Activated T-cell treated with anti-CD3 and anti-CD28 coated beads, Interleukin-2, amount 50 U/mL, for 72 hours (primary cell): ENCODE measurements at places on chromosomes 4 and X. TPM values are rescaled to one million over a fixed set of nuclear protein-coding genes. Genes with fewer than 3 reads are reported as not detected.
A peak's percentile ranks its signal among the peaks of the same experiment; 100 is the strongest.

Gene DCUN1D4
- 46.7 TPM for total RNA-seq

Gene TLR8
- total RNA-seq, result not detected

- H3K27me3 ChIP-seq, result no peaks in the 10 kb centered on the region
- H3K4me1 ChIP-seq, result peaks cover 18% of the 10 kb centered on the region
- no peak for DNase-seq
- no peak overlapping the region for H3K27ac ChIP-seq
- no peaks in the 10 kb centered on the region for H3K36me3 ChIP-seq
Measured at GRCh38 chr4:69830560-69831269, 29.2 kb downstream of the SULT1E1 start.

- no peak for DNase-seq
- H3K36me3 ChIP-seq, result no peaks in the 10 kb centered on the region
- H3K4me1 ChIP-seq, result peaks cover 16% of the 10 kb centered on the region
- H3K27ac ChIP-seq, result no peak overlapping the region
Measured at GRCh38 chrX:120301960-120302359, 9.3 kb downstream of the TMEM255A start.

DNA sequence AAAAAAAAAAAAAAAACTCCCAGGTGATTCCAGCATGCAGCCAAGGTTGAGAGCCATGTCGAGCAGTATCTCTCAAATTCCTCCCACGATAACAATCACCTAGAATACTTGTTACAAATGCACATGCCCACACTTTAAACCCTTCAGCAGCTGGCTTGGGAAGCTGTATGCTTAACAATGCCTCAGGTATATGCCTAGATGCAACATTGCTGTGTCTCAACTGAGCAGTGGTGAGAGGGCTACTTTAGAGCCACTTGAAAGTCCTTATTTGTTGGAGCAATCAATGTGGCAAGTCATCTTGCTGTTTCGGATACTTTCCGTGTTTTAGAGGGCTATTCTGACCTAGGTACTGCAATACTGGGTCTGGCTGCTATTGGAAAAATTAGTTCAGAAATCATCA lies 487.4 kb downstream of the INPP4B start:
- H3K27ac ChIP-seq, result peak overlapping the region; percentile 64
- peak overlapping the region; percentile 51 for H3K4me3 ChIP-seq
- H3K36me3 ChIP-seq, result peaks cover 14% of the 10 kb centered on the region
- peaks cover 95% of the 10 kb centered on the region for H3K4me1 ChIP-seq

DNA sequence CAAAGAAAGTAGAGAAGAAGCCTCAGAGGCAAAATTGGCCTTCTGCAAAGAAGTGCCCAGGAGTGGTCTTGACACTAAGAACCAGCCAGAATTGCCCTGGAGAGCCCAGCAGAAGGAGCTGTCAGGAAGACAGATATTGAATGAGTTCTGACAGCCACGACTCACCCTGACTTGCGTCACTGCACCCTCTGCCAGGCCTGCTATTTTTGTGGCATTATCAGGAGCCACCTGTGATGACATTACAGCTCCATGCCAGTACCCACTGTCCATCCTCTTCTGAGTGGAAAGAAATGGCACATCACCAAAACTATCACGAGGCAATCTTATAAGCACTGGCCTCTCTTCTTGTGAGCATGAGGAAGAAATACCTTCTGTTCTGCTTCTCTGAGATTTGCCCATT lies 67.7 kb downstream of the SMIM20 start:
- H3K4me3 ChIP-seq, result no peak overlapping the region
- peaks cover 24% of the 10 kb centered on the region for H3K27me3 ChIP-seq
- DNase-seq, result no peak
- H3K36me3 ChIP-seq, result no peaks in the 10 kb centered on the region

DNA sequence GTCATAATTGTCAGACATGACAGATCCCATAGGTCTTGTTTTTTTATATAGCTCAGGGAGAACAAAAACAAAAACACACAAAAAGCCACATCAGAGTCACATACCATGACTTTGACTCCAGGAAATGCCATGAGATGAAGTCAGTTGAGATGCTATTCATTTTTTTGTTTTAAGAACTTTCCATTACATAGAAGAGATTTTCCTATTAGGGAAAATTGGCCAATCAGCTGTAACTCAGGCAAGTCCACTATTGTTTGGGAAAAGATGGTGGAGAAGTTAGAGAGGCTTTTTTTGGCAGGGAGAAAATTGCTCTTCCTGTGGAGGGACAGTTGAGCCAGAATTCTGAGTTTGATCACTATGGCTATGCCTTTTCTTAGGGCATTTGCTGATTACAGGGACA lies 72.6 kb downstream of the SMARCA5 start:
- no peak overlapping the region for H3K27ac ChIP-seq
- H3K4me1 ChIP-seq, result no peaks in the 10 kb centered on the region
- H3K36me3 ChIP-seq, result peaks cover 5% of the 10 kb centered on the region
- no peak overlapping the region for H3K4me3 ChIP-seq
- no peak for DNase-seq
- H3K27me3 ChIP-seq, result no peaks in the 10 kb centered on the region

GRCh38 chr4:2714061-2714770 lies 41.9 kb downstream of the TNIP2 start:
- DNase-seq, result peak; percentile 27
- H3K4me1 ChIP-seq, result peaks cover 27% of the 10 kb centered on the region
- H3K4me3 ChIP-seq, result peak overlapping the region; percentile 35
- H3K27me3 ChIP-seq, result no peaks in the 10 kb centered on the region

GRCh38 chr4:6578221-6578620 lies 3.2 kb downstream of the MAN2B2 start:
- DNase-seq, result no peak
- H3K36me3 ChIP-seq, result peaks cover 17% of the 10 kb centered on the region
- no peaks in the 10 kb centered on the region for H3K27me3 ChIP-seq
- H3K27ac ChIP-seq, result no peak overlapping the region

DNA sequence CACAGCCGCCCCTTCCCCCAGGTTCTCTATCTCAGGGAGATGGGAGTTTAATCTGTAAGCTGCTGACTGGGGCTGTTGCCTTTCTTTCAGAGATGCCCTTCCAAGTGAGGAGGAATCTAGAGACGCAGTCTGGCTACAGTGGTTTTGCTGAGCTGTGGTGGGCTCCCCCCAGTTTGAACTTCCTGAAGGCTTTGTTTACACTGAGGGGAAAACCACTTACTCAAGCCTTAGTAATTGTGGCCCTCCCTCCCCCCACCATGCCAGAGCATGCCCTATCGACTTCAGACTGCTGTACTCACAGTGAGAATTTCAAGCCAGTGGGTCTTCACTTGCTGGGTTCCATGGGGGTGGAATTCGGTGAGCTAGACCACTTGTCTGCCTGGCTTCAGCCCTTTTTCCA lies 131.3 kb downstream of the FAAH2 start:
- no peaks in the 10 kb centered on the region for H3K4me1 ChIP-seq
- no peaks in the 10 kb centered on the region for H3K27me3 ChIP-seq
- peaks cover 6% of the 10 kb centered on the region for H3K36me3 ChIP-seq
- H3K4me3 ChIP-seq, result no peak overlapping the region
- DNase-seq, result peak; percentile 1
- H3K27ac ChIP-seq, result no peak overlapping the region

DNA sequence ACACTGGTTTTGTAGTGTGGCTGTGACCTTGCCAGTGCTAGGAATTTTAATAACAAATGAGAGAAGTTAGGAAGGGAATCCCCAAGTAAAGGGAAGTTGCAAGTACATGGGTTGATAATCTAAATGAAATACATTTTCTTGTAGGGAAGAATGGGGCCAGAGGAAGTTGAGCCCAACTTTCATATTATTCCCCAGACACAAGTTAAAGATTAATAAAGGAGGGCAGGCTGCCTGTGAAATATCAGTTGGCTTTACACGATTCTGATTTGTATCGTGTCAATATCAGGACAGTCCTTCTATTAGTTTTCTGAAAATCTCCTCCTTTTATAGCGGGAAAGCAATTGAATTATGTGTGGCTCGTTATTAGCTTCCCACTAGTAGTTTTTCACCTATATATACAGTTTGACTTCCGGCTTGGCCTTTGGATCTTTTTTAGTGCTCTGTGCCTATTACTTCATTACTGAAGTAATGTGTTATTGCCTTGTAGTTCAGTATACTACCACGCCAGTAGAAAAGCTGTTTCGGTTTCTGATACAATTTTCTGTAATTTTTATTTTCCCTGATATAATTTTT lies 1.7 kb downstream of the PDLIM5 start:
- peaks cover 2% of the 10 kb centered on the region for H3K36me3 ChIP-seq
- H3K4me3 ChIP-seq, result peak overlapping the region; percentile 90
- H3K27me3 ChIP-seq, result peaks cover 6% of the 10 kb centered on the region
- peaks cover 22% of the 10 kb centered on the region for H3K4me1 ChIP-seq
- no peak overlapping the region for H3K27ac ChIP-seq
- DNase-seq, result no peak

DNA sequence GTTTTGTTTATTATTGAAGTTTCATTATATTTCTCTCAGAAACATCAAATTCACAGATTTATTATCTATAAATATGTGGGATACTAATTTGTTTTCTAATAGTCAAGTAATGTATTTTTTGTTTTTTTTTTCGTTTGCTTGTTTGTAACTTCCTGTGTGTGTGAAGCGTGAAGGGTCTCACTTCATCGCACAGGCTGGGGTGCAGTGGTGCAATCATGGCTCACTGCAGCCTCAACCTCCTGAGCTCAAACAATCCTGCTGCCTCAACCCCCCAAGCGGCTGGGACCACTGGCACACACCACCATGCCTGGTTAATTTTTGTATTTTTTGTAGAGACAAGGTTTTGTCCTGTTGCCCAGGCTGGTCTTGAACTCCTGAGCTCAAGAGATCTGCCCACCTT lies 55.1 kb downstream of the SH3RF1 start:
- H3K36me3 ChIP-seq, result peaks cover 1% of the 10 kb centered on the region
- no peak overlapping the region for H3K27ac ChIP-seq
- peaks cover 5% of the 10 kb centered on the region for H3K27me3 ChIP-seq

Gene ADGRG4
- total RNA-seq, result not detected

DNA sequence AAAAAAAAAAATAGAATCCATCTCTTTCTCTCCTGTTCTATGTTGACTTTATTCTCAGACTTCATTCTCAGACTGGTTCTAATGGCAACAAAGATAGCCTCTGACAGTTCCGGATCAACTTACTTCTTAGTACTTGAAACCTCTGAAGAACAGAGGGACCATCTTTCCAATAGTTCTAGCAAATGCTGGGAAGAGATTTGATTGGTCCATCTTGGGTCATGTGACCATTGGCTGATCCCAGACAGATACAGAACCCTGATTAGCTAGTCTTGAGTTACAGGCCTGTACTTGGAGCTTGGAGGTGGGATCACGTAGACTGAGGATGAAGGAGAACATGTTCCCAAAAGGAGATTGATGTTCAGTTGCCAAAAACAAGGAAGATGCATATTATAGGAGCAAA lies 66.9 kb upstream of the STIM2 start:
- no peak overlapping the region for H3K27ac ChIP-seq
- no peaks in the 10 kb centered on the region for H3K36me3 ChIP-seq
- H3K27me3 ChIP-seq, result no peaks in the 10 kb centered on the region
- H3K4me3 ChIP-seq, result no peak overlapping the region

GRCh38 chr4:101421386-101421785 lies 74.1 kb upstream of the PPP3CA start:
- no peak for DNase-seq
- peaks cover 24% of the 10 kb centered on the region for H3K27me3 ChIP-seq
- H3K4me1 ChIP-seq, result peaks cover 40% of the 10 kb centered on the region
- H3K36me3 ChIP-seq, result no peaks in the 10 kb centered on the region

DNA sequence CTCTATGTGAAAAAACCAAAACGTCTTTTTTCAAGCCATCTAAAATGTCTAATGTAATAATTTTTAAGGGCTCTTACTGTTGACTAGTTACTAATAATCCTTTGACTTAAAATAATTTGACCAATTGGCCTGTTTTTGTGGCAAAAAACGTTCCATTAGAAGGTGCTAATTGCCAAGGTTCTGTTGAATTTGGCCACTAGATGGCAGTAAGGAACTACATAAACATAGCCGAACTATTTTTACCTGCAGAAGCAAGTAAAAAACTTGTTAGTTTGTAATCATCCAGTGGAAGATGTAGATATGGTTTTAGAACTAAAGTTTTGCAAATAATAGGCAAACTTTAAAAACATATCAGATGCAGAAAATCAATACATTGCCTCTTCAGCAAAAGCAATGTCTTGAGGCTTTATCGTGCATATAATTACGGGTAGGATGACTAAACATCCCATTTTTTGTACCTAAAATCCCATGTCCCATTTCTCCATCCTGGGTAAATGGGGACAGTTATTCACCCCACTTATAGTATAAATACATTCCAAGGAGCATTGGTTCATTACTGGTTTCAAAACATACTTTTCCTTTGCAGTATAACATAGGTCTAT lies 57.6 kb downstream of the PROM1 start:
- no peak overlapping the region for H3K27ac ChIP-seq
- H3K4me3 ChIP-seq, result no peak overlapping the region
- no peaks in the 10 kb centered on the region for H3K36me3 ChIP-seq
- DNase-seq, result peak; percentile 47

DNA sequence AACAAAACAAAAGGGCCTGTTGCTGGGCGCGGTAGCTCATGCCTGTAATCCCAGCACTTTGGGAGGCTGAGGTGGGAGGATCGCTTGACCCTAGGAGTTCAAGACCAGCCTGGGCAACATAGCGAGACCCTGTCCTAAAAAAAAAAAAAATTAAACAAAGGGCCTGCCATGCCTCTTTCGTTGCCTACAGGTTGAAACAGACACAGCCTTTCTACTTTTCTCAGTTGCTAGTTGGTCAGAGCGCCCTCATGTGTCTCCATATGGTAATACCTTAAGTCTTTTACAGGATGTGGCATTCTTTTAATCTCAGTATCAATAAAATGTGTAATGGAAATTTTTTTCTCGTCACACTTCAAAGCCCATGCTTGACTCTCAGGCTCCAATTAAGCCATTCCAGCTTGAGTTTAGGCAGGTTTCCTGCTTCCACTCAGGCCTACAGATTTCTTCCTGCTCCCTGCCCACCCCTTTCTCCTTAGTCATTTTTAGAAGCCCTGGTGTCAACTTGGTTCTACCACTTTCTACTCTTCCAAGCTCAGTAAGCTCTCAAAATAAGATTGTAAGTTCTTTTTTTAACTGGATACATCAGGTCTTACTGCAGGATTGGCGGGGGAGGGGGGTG lies 4.6 kb upstream of the SOWAHD start:
- H3K27ac ChIP-seq, result peak overlapping the region; percentile 86
- peak overlapping the region; percentile 73 for H3K4me3 ChIP-seq
- peaks cover 49% of the 10 kb centered on the region for H3K4me1 ChIP-seq
- H3K27me3 ChIP-seq, result peaks cover 8% of the 10 kb centered on the region
- no peaks in the 10 kb centered on the region for H3K36me3 ChIP-seq
- peak; percentile 65 for DNase-seq

DNA sequence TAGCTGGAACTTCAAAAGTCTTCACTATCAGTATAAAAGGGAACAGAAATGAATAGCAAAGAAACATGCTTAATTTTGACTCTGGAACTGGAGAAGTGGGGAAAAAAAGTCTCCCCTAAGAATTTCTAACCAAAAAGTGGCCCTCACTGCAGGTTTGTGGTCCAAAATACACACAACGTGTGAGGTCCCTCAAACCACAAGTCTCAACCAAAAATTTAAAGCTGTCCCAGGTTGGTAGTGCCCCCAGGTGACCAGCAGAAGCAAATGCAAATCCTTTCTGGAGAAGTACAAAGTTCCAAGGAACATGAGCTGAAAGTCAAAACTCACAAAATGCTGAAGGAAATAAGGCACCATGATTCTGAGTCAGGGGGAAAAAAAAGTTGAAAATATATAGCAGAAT lies 23.6 kb upstream of the VAMP7 start:
- peaks cover 32% of the 10 kb centered on the region for H3K27me3 ChIP-seq
- H3K36me3 ChIP-seq, result no peaks in the 10 kb centered on the region
- no peak overlapping the region for H3K27ac ChIP-seq
- no peaks in the 10 kb centered on the region for H3K4me1 ChIP-seq
- no peak for DNase-seq
- no peak overlapping the region for H3K4me3 ChIP-seq
